ENCODE measurements at places on chromosomes 2 and 18.

DNA sequence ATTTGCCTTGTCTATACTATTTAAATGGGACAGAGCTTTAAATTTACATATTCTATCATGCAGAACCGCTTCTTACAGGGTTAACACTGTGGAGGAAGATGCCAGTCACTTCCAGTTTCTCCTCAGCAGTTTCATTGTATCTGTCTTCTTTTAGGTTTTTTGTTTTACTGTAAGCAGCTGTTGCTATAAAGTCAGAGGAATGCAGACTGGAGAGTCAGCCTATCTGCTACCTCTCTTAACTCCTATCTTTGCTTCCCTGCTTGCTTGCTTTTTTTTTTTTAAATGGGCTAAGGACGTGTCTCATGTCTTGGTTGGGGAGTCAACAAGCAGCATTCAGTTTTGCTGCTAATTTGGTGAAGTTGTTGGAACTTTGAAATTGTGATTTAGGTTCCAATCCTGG, 8.9 kb downstream of the EPC2 start:
- no peak for DNase-seq

DNA sequence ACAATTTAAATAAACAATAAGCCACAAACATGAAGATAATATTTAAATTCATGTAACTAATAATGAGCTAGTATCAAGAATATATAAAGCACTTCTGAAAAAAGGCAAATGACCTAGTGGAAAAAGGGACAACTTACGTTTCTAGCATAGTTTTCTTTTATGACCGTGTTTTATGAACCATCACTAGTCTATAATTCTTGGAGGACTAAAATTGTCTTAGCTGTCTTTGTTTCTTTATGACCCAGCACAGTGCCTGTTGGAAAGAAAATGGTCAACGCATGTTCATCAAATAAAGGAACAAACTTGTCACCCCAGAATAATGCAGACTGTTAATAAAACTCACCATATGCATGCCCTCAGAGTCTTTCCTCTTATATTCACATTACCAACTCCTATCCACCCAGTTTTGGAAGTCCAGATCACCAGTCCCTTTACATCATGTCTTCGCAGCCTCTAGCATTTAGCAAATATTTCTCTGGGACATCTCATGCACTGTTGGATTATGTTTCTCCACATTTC, 57.4 kb upstream of the GRB14 start:
- DNase-seq: no peak

DNA sequence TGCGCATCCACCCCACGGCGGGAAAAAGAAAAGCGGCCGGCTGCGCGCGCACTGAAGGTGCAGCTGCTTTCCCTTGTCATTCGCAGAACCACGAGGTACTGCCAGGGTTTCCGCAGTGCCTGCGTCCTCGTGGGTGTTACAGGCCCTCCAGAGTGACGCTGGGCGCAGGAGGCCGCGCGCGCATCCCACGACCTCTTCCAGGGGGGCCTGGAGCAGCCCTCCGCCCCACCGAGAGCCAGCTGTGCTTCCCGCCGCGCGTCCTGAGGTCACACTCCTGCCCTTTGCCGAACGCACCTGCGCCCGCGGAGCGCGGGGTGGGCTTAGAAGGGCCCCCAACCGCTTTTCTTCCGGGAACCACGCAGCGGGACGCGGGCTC, 378 bp upstream of the IAH1 start:
- DNase-seq: no peak

- DNase-seq: no peak
These were observed 217.9 kb upstream of the PID1 start for GRCh38 chr2:229489016-229489415.

DNA sequence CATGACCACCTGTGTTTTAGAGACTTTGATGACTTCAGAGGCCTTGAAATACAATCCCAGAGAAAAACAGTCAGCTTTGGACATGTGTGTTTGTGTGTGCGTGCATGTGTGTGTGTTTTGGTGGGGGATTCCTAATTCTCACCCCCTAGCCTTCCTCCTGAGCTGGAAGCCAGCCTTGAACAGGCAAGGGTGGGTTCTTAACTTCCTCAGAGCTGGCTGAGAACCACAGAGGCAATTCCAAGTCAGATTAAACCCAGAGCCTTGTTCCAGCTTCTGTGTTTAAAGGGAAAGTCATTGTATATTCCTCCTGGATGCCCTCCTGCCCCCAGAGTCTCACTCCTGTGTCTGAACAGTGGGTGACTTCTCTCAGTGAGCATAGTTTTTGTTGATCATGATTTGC, 45.2 kb upstream of the MGAT4A start:
- no peak for DNase-seq

DNA sequence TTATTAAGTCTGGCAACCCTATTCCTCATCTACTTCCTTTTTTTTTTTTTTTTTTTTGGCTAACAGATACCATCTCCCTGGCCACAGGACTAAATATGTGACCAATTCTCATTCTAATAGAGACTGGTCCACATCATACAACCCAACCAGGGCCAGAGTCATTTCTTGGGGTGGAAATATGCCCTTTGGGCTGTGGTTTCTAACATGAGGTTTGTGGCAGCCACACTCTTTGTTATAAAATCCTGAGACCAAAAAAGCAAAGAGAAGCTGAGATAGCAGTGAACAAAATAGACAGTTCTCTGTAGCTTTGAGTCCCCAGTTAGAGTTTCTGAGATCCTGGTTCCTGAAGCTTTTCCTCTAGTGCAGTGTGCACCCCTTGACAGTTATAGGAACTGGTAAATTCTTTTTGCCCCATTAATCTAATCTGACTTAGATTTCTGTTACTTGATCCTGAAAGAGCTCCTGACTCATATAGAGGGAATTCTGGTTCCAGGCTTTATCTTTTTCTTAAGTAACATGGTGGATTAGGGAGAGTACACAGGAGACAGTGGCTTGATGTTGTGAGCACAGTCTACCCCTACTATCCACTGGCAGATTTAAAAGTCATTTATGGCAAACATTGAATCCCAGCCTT, 86.8 kb downstream of the MAIP1 start:
- no peak for DNase-seq

DNA sequence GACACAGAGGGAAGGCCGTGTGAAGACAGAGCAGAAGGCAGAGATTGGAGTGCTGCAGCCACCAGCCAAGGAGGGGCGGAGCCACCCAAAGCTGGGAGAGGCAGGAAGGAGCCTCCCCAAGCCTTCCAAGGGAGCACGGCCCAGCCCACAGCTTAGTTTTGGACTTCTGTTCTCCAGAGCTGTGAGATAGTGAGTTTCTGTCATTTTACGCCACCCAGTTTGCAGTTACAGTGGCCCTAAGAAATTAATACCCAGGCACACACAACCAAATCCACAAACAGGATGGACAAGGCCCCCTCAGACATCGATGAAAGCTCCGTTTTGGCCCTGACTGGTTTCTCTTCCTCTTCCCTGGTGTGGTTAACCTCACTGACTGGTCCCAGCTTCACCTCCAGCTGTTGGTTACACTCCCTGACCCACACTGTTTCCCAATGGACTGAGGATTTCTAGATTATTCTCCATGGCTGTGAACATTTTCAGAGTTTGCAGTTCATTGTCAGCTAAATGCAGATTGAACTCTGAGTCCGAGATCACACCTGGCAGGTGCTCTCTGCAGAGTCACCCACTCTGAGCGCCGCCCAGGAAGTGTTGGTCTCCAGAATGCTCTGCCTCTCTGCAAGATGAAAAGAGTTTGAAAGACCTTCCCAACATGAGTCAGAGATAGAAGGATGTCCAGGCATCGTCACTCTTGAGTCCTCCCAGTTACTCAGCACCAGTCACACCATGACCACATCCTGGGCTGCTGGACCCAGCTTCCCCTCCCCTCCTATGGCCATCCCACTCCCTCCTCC, 100.2 kb downstream of the TWIST2 start:
- DNase-seq: no peak

DNA sequence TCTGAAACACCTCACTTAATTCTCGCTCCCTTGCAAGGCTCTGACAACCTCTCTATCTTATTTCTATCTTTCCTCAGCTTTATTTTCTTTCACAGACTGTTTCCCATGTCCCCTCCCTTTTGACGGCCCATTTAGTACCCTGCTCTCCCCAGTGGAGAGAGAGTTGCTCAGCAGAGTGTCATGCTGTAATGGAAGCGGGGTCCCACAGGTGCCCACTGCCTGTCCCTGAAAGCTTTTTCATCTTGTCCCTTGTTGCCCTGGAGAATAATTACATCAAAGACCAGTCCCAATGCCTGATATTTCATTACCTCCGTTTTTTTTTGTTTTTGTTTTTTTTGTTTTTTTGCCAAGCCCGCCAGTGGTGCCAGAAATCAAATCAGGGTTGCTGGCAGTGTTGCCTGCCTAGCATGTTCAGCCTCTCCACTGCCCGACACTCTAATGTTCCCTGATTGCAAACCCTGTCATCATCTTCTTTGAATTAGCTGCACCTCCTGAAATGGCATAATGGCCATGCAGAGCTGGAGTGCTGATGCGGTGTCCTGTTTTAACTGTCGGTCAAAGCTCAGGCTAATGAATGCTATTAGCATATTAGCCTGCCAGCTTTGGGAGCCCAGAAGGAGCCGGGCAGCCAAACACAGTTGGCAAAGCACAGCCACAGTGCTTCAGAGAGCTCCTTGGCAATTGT, 71.2 kb upstream of the CAVIN2 start:
- DNase-seq: no peak

GRCh38 chr2:174581491-174581890, 16.1 kb downstream of the WIPF1 start:
- no peak for DNase-seq

DNA sequence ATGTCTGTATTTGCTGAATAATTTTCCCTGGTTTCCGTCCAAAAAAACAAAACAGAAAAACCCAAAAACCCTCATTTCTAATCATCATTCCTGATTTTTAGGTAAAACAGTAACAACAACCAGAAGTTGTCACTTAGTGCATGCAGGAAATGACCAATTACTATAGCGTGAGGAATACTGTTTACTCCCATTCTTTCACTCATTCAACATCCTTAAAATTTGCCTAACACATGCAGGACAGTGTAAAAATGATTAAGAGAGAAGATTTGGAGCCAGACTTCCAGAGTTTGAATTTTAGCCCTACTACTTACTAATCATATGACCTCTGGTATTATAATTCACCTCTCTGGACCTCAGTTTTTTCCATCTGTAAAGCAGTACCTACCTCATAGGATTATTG, 83.1 kb downstream of the FIGN start:
- DNase-seq: no peak

GRCh38 chr2:128379021-128380015, 60.6 kb upstream of the HS6ST1 start:
- DNase-seq: no peak

GRCh38 chr18:2402084-2402483, 169.2 kb downstream of the METTL4 start:
- DNase-seq: no peak

DNA sequence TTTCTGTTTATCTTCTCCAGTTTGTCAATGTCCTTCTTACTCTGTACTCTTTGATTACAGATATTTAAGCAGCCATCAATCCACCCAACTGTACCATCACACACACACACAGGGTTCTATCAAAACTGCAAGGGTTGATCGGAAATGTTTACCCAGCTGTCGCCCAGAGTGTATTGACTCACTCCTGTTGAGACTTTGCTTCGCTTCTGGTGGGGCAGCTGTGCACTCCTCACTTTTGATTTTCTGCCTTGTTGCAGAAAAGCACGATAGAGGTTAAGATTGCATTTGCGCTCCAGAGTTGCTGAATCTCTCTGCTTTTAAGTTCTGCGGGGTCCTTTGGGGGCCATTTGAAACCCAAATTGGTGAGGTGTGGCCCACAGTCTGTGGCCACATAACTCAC, 216.2 kb downstream of the SETBP1 start:
- no peak for DNase-seq

- DNase-seq: no peak
These were observed 490.8 kb upstream of the VWC2L start for GRCh38 chr2:213920014-213920413.

GRCh38 chr2:104733226-104733943, 120.5 kb upstream of the POU3F3 start:
- no peak for DNase-seq

- DNase-seq: no peak
These were observed 303.4 kb downstream of the ALK start for GRCh38 chr2:29618024-29618423.

GRCh38 chr2:113848758-113849415, 41.0 kb upstream of the ACTR3 start:
- DNase-seq: no peak

GRCh38 chr2:45929674-45930395, 278.4 kb downstream of the PRKCE start:
- DNase-seq: no peak

DNA sequence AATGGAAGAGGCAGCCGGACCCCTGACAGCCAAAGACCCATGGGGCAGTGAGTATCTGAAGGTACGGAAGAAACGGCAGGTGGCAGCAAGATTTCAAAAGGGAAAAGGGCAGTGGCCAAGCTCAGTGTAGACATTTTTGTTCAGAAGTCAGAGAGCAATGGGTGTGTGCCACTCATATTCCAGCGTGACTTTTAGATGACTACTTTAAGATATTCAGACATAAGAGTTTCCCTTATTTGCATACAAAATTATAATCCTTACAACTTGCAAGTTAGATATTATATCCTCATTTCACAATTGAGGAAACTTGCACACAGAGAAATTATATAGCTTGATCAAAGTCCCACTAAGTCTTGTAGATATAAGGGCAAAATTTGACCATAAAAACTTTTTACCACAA, 60.7 kb upstream of the CYTIP start:
- no peak for DNase-seq

GRCh38 chr2:216673609-216674008, 21.7 kb downstream of the IGFBP5 start:
- DNase-seq: no peak

DNA sequence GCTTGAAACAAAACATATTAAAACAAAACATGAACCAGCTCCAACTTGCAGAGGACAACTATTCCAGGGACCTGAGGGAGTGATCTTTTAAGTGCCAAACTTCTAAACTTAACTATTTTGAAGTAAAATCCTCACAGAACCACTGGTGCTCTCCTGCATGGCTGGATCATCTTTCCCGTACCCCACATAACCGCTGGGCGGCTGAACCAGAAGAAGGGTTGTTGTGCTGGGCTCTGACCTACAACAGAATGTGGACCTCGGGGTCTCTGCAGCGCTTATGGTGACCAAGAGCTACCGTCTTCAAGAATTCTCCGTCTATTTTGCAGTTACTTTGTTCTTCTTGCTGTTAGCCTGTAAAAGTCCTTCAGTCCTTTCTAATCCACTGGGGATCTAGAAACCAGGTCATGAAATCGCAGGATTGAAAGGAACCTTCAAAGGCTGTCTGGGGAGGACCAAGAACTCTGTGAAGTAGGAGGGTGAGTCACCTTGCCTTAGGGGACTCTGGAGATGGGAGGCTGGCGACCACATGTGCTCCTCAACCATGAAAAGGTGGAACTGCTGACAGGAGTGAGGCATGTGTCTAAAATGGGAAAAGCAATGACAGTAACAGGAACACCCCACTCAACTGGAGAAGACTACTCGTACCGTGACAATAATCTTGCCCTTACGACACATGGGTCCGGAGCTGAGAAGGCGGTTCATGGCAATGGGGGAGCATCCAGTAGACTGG, 46.6 kb downstream of the HDLBP start:
- no peak for DNase-seq

DNA sequence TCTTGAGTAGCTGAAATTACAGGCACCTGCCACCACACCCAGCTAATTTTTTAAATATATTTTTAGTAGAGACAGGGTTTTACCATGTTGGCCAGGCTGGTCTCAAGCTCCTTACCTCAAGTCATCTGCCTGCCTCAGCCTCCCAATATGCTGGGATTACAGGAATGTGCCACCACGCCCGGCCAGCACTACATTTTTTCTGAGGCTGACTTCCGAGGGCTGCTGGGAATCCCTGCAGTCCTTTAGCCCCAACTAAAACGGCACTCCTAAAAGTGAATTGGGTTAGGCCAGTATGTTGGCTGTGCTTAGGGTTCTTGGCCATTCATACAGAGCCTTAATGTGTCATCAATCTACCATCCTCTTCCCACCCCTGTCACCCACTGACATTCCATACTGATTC, 375.4 kb downstream of the DCC start:
- DNase-seq: no peak

Measured in cortex of kidney (tissue), 1 donor.